Stimulated activated CD8-positive, alpha-beta memory T cell treated with anti-CD3 and anti-CD28 coated beads, Interleukin-2, amount 100 ng/mL, for 1 hour (primary cell): ENCODE measurements at places on chromosomes 7 and 10.

- DNase-seq, result no peak
These were observed 96.4 kb downstream of the CALD1 start for GRCh38 chr7:134875867-134876266.

DNA sequence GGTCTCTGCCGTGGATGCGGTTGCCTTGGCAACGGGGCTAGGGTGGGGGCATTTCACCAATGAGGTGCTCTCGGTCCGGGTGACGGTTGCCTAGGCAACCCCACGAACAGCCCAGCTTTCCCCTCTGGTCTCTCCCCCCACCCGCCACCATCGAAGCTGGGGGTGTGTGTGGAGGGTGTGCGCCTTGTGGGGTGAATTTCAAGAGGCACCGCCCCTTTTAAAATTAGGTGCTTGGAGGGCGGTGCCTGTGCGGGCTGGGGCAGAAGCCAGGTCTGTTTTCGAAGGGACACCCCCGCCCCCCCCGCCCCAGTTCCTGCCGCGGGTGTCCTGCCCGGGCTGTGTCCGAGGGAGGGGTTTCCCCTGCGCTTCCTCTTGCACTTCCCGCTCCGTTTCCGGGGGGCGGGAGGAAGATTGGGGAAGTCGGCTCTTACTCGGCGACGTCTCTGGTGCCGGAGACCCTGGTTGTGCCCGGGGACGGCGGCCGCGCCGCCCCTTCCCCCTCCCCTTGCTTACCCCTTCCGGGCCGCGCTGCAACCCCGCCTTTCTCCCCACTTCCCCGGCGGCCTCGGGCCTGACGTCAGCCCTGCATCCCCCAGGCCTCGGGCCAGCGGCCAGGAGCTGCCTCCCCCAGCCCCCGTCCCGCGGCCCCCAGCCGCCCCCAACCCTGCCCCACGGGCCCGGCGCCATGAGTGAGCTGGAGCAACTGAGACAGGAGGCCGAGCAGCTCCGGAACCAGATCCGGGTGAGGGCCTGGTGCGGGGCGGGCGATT, 2.2 kb downstream of the GNB2 start:
- DNase-seq, result peak; percentile 70

GRCh38 chr10:97123765-97124164, 62.0 kb downstream of the SLIT1 start:
- no peak for DNase-seq

DNA sequence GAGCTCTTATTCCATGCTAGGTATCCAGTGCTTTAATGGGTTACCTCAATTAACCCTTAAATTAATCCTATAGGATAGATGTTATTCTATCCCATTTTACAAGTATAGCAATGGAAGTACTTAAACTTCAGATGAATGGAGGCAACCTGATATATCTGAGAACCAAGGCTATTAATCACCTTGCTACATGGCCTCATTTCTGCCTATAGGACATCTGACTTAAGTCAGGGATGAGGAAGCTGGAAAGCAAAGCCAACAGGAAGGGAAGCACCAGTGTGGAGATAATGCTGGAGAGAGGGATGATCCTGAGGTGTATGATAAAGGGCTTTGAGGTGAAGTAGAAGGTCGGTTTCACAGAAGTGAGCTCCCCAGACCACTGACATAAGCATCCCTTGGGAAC, 132.3 kb downstream of the CHN2 start:
- DNase-seq, result no peak

DNA sequence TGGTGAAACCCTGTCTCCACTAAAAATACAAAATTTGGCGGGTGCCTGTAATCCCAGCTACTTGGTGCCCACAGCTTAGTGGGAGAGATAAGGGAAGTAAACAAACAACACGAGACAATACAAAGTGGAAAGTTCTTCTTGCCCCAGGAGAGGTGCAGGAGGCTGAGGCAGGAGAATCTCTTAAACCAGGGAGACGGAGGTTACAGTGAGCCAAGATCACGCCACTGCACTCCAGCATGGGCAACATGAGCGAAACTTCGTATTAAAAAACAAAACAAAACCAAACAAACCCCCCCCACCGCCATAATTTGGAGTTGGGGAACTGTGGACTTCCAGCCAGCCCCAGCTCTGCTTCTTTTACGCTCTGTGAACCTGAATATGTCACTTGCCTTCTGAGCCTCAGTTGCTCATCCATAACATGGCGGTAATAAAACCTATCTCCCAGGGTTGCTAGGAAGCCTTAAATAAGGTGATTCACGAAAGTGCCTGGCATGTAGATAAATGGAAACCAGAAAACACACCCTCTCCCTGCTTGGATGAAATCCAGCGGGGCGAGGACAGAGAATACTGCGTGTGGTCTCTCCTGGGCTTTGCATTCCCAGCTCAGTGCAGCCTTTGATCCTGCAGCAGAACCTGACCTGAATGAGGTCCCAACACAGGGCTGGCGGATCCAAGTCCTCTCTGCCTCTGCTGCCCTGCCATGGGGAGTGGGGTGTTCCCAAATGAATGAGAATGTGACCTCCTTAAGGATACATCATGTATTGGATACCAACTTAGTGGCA, 10.2 kb downstream of the MLXIPL start:
- DNase-seq, result no peak

GRCh38 chr10:43221419-43222209, 45.3 kb downstream of the RASGEF1A start:
- no peak for DNase-seq
